ENCODE measurements at places on chromosomes 6 and 20.

GRCh38 chr20:54611708-54612412 lies 136.5 kb downstream of the DOK5 start:
- DNase-seq, result no peak

DNA sequence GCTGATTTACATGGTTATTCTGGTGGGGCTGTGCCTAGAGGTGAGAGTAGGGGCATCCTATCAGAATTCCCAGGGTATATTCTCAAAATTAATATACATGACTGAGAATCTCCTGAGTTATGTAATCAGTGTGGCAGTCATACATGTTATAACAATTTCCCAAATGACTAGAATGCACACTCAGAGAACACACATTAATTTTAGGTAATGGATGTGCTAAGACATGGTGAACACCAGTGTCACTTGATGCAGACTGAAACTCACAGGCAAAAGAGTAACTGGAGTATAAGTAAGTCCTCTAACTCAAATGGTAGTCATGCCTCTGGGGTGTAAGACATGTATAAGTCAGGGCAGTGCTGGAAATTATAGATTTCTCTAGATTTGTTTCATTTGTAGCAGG lies 1198.4 kb upstream of the CITED2 start:
- DNase-seq, result no peak

DNA sequence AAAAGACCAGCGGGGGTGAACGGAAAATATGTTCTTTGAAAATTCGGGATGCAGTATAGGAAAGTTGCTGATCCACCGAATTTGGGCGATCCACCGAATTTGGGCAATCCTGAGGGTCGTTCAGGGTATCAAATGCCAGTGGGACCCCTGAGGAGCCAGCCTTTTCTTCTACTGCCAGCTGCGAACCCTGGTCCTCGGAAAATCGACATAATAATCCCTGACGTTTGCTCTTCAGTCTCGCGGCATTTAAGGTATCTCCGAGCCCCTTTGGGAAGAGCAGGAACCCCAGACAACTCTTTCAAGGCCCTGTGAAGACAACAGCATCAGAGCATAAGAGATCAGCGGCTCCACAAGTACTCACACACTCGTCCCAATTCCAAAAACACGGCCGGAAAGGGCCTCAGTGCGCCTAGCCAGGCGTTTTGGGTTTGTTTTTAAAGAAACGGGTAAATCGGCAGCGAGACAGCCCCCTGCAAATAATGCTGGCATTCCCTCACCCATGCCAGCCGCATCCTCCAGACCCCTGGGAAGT lies 1.0 kb downstream of the SIM1 start:
- DNase-seq, result no peak

GRCh38 chr6:41347378-41348050 lies 12.1 kb downstream of the NCR2 start:
- no peak for DNase-seq
